PC-9 (cell line): ENCODE measurements at places on chromosomes 7 and 10. TPM values are rescaled to one million over a fixed set of nuclear protein-coding genes. Genes with fewer than 3 reads are reported as not detected.

The SPDYE17 gene
- not detected in 2 replicates for total RNA-seq

The SAMD9L gene
- 3.6 and 4.1 TPM in 2 replicates for total RNA-seq

The TACR2 gene
- total RNA-seq = 0.23 TPM in 1 of 2 replicates, not detected in the other

The DPP6 gene
- not detected in 2 replicates for total RNA-seq

The CTTNBP2 gene
- not detected in 2 replicates for total RNA-seq

The TMED4 gene
- 134 and 161 TPM in 2 replicates for total RNA-seq

The ZNF804B gene
- total RNA-seq = not detected in 2 replicates

The KAZALD1 gene
- total RNA-seq = 19.7 and 21.2 TPM in 2 replicates

The ADRB1 gene
- 0.45 and 0.48 TPM in 2 replicates for total RNA-seq

The SFTPA2 gene
- total RNA-seq = not detected in 2 replicates

The DEPP1 gene
- total RNA-seq = 13.2 and 15.1 TPM in 2 replicates

The KCNIP2 gene
- total RNA-seq = 4.0 and 5.1 TPM in 2 replicates

The SFRP5 gene
- not detected in 2 replicates for total RNA-seq

The SFTPA1 gene
- not detected in 2 replicates for total RNA-seq

The ASB13 gene
- total RNA-seq = 16.9 and 22.2 TPM in 2 replicates

The TASOR2 gene
- 41.8 and 60.7 TPM in 2 replicates for total RNA-seq

The NYAP1 gene
- 1.3 and 1.9 TPM in 2 replicates for total RNA-seq

The TDRD1 gene
- not detected in 2 replicates for total RNA-seq

The ZNF853 gene
- 7.9 and 13.5 TPM in 2 replicates for total RNA-seq

The TRPV6 gene
- total RNA-seq = 13.5 and 14.7 TPM in 2 replicates

The ATRNL1 gene
- total RNA-seq = not detected in 2 replicates

The VAX1 gene
- not detected in 2 replicates for total RNA-seq

The OR2A5 gene
- not detected in 2 replicates for total RNA-seq

The UCMA gene
- total RNA-seq = not detected in 2 replicates

The UNCX gene
- total RNA-seq = not detected in 2 replicates

The CRHR2 gene
- total RNA-seq = not detected in 2 replicates

The C10orf105 gene
- total RNA-seq = not detected in 2 replicates

The LMTK2 gene
- 33.3 and 37.1 TPM in 2 replicates for total RNA-seq

The WBP1L gene
- 16.2 and 19.7 TPM in 2 replicates for total RNA-seq

The ZPBP gene
- total RNA-seq = not detected in 2 replicates

The FEZF1 gene
- total RNA-seq = not detected in 2 replicates

The FANK1 gene
- total RNA-seq = 21.4 and 24.7 TPM in 2 replicates

The POM121L12 gene
- not detected in 2 replicates for total RNA-seq

The AKR1C3 gene
- 1,870 and 1,886 TPM in 2 replicates for total RNA-seq

The PPIF gene
- total RNA-seq = 171 and 203 TPM in 2 replicates

The SLC26A4 gene
- 0.80 and 1.7 TPM in 2 replicates for total RNA-seq

The EZH2 gene
- 32.6 and 48.6 TPM in 2 replicates for total RNA-seq

The MOGAT3 gene
- total RNA-seq = not detected in 2 replicates

The SPDYE5 gene
- total RNA-seq = not detected in 2 replicates

The MXI1 gene
- total RNA-seq = 25.8 and 25.9 TPM in 2 replicates

The GOLGA7B gene
- 0.90 and 1.1 TPM in 2 replicates for total RNA-seq

The GPR26 gene
- not detected in 2 replicates for total RNA-seq

The TMEM176B gene
- total RNA-seq = 1.9 and 2.3 TPM in 2 replicates

The FAM25C gene
- total RNA-seq = not detected in 2 replicates

The CPN1 gene
- total RNA-seq = not detected in 2 replicates

The STK17A gene
- 15.8 and 18.8 TPM in 2 replicates for total RNA-seq
